ENCODE measurements at places on chromosomes 12 and 14.

DNA sequence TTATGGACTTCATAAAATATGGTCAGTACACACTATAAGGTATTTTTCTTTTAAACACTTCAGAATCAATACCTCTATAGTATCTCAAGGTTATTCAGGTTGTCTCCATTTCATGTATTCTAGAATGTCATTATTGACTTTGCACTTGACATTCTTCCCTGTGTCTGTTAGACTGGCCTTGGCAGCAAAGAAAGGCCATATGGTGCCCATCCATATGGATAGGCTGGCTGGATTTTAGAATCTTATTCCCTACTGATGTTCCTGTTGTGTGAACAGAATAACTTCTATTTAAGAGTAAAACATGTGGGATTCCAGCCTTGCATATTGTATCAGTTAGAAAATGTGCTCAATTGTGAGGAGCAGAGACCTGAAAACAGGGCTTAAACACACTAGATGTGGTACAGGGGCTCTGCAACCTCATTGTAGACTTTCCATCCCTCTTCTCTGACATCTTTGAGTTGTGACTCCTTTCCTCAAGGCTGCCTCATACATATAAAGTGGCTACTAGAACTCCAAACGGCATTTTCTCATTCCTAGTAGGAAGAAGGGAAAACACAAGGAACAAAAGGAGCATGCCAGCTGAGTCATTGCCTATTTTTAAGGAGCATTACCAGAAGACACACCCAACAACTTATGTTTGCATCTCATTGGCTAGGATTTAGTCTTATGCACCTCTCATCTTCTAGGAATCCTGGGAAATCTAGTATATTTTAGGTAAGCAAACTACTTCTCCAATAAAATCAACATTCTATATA is 221.2 kb upstream of the TMPO start:
- DNase-seq, result no peak

DNA sequence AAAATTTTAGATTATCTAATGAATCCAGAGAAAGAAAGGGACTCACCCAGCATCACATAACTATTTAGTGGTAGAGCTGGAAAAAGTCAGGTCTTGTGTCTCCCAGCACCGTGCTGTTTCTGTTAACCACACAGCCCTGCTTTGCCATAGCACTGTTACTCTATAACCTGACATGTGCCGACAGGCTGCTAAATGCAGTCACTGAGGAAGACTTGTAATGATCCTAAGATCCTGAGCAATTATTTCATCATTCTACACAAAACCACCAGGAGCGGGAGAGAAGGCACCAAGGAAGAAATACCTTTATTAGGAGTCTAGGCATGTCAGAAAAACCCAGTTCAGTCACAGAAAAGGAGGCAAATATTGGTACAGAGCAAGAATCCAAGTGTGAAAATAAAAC is 3.1 kb upstream of the NOXRED1 start:
- DNase-seq, result no peak

- DNase-seq, result no peak
Measured at GRCh38 chr12:59404109-59404650, 191.6 kb upstream of the SLC16A7 start.

- no peak for DNase-seq
Measured at GRCh38 chr12:131917139-131917710, 11.9 kb upstream of the PUS1 start.

Measured in C1 segment of cervical spinal cord (tissue), 14 donors.